HAP-1 (cell line): ENCODE measurements at places on chromosomes 2 and 18.

- no peak for DNase-seq
These were observed 149.2 kb downstream of the TSN start for GRCh38 chr2:121904656-121905055.

DNA sequence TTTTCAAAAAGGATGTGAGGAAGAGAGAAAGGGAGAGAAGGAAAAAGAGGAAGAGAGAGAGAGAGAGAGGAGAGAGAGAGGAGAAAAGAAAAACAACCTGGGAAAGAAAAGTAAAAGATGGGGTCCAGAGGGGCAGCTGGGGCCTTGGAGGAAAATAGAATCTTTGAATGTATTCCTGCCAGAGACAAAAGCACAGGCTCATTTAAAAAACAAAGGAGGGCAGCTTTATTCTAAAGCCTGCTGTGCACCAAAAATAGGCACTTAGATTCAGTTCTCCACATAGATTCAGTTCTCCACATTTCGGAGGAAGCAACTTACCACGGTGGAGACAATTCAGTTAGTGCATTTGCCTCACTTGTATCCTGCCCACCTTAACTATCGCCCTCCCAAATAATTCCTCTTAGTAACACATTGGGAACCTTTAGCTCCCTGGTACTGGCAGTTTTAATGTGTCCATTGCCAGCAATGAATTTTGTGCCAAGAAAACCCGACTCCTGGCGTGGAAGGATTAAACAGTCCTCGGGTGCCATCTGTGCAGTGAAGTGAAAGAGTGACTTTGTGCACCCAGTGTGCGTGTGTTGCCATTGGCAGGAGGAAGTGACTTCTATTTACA lies 71.3 kb downstream of the DPP4 start:
- peak; percentile 87 for DNase-seq

GRCh38 chr2:4618141-4618540 lies 914.8 kb downstream of the DCDC2C start:
- no peak for DNase-seq

DNA sequence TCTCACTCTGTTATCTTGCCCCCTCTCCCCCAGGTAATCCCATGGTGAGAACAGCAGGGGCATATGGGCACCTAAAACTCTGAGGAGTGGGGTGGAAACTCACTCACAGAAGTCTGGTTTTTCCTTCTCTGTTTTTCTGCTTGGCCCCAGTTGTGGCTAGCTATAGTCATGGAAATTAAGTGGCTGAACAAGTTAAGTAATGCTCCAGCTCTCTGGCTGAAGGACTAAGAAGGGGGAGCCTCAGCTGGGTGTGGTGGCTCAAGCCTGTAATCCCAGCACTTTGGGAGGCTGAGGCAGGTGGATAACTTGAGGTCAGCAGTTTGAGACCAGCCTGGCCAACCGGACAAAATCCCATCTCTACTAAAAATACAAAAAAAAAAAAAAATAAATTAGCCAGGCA lies 261.0 kb downstream of the TPGS2 start:
- DNase-seq = peak; percentile 23
